ENCODE measurements at places on chromosomes 2 and 18.

DNA sequence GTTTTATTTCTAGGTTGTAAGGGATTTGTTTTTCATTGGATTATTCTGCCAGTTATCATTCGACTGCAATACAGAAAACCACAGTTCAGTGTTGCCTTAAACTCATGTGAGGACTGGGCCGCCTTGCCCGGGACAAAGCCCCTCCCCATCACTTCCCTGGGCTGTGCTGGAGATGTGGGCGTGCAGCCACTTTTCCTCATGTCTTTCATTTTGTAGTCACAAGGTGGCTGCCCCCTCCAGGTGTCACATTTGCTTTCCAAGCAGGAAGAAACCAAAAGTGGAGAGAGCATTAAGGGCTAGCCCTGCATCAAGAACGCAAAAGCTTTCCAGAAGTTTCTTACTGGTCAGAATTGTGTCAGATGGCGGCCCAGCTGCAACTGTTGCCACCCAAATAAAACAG, 492.5 kb upstream of the ID2 start:
- no peak overlapping the region for H3K4me3 ChIP-seq
- H3K27ac ChIP-seq, result no peak overlapping the region
- no peaks in the 10 kb centered on the region for H3K36me3 ChIP-seq
- H3K4me1 ChIP-seq, result no peaks in the 10 kb centered on the region
- DNase-seq, result no peak
- no peaks in the 10 kb centered on the region for H3K27me3 ChIP-seq

DNA sequence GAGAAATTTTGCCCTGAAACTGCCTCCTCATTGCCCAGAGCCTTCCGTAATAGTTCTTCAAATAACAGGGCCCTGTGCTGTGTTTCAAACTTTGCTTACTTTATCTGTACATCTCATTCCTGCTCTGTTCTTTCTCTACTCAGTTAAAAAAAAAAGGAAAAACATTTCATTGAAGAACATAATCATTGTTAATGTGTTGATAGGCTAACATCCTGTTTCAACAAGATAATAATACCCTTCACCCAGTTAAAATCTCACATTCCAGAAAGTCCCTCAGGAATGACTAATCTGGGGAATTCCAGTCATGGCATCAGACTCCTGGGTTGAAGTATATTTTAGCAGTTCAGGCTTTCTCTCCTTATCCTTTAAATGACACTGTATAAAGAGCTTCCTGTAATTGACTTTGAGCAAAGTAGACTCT, 45.6 kb upstream of the ITGAV start:
- H3K27ac ChIP-seq, result no peak overlapping the region
- no peaks in the 10 kb centered on the region for H3K36me3 ChIP-seq
- no peak for DNase-seq
- H3K27me3 ChIP-seq, result no peaks in the 10 kb centered on the region

DNA sequence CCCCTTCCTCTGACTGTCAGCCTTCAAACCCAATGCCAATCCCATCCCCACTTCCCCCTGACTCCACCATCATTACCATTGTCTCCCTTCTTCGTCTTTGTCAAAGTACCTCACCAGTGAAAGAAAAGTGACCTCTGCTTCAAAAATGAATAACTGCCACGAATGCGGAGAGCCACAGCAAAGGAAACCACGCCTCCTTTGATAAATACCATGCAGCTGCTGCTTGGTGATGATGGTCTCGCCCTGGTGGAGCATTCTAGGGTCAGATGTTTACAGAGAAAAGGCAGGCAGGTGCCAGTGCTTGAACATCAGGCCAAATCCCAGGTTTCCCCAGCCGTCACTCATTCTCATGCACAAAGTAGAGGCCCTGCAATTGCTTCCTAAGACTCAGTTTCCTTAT, 162.2 kb downstream of the BCL11A start:
- no peaks in the 10 kb centered on the region for H3K27me3 ChIP-seq
- DNase-seq, result no peak
- no peak overlapping the region for H3K4me3 ChIP-seq
- no peaks in the 10 kb centered on the region for H3K36me3 ChIP-seq
- no peak overlapping the region for H3K27ac ChIP-seq

DNA sequence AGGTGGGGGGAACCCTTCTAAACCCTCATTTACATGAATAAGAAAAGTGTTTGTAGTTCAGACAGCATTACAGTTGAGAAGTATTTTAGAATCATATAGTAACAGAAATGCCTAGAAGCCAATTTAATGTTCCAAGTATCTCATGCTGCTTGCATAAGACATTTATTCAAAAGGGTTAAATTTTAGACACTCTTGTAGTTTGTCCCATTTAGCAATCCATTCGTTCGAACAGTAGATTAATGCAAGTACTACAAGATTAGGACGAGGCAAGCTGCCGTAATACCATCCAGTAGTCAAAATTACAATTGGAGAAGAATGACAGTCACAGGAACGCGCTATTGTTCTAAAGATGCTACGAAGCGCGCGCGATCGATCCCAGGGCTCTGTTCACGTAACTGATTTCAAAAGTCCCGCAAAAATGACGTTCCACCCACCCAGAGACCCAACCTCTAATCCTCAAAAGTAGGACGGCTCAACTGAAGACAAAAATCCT, 1.2 kb downstream of the TMEM237 start:
- peak overlapping the region; percentile 89 for H3K27ac ChIP-seq
- DNase-seq, result no peak
- no peaks in the 10 kb centered on the region for H3K27me3 ChIP-seq
- H3K4me3 ChIP-seq, result peak overlapping the region; percentile 99
- H3K36me3 ChIP-seq, result peaks cover 7% of the 10 kb centered on the region
- H3K4me1 ChIP-seq, result peaks cover 4% of the 10 kb centered on the region

- no peaks in the 10 kb centered on the region for H3K27me3 ChIP-seq
- no peak overlapping the region for H3K27ac ChIP-seq
- no peaks in the 10 kb centered on the region for H3K4me1 ChIP-seq
- no peak overlapping the region for H3K4me3 ChIP-seq
These were observed 21.5 kb downstream of the MPPE1 start for GRCh38 chr18:11886577-11887110.

GRCh38 chr2:212596276-212596675, 57.7 kb upstream of the ERBB4 start:
- no peaks in the 10 kb centered on the region for H3K36me3 ChIP-seq
- no peak overlapping the region for H3K27ac ChIP-seq
- no peak overlapping the region for H3K4me3 ChIP-seq
- no peaks in the 10 kb centered on the region for H3K27me3 ChIP-seq
- no peak for DNase-seq

DNA sequence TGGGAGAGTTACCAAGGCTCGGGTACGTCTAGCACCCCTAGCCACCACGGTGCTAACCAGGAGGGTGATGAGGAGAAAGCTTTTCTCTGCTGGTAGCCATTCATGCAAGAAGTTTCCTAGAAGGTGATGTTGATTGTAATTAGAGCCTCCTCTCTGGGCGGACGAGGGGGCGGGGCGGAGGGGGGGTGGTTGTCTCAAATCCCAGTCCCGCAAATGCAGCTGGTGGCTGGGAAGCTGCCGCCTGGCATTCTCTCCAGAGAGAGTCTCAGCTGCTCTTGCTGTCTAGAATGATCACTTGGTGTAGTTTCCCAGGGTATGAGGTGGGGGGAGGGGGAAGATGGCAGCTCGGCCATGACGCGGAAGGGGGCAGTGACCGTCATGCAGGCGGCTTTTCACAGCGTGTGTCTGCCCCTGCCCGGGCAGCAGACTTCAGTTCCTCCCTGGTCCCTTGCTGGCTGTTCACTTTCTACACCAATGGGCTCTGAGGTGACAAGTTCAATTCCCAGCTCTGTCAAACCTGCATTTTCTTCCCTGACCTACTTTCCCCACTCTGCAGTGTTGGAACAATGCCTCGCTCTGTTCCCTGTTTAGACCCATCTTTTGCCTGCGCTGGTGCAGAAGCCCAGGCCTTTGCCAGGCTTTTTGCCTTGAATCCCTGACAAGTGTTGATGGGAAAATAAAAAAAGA, 61.5 kb upstream of the KLF7 start:
- H3K27ac ChIP-seq, result no peak overlapping the region
- no peak for DNase-seq
- H3K4me3 ChIP-seq, result no peak overlapping the region

GRCh38 chr2:241947876-241948275, 78.3 kb downstream of the RTP5 start:
- peaks cover 17% of the 10 kb centered on the region for H3K4me1 ChIP-seq
- H3K27ac ChIP-seq, result no peak overlapping the region
- no peaks in the 10 kb centered on the region for H3K27me3 ChIP-seq
- no peak for DNase-seq
- peaks cover 3% of the 10 kb centered on the region for H3K36me3 ChIP-seq
- no peak overlapping the region for H3K4me3 ChIP-seq

- no peak overlapping the region for H3K27ac ChIP-seq
- H3K27me3 ChIP-seq, result no peaks in the 10 kb centered on the region
- no peaks in the 10 kb centered on the region for H3K4me1 ChIP-seq
- H3K4me3 ChIP-seq, result no peak overlapping the region
These were observed 109.7 kb upstream of the SP3 start for GRCh38 chr2:174074831-174075230.

DNA sequence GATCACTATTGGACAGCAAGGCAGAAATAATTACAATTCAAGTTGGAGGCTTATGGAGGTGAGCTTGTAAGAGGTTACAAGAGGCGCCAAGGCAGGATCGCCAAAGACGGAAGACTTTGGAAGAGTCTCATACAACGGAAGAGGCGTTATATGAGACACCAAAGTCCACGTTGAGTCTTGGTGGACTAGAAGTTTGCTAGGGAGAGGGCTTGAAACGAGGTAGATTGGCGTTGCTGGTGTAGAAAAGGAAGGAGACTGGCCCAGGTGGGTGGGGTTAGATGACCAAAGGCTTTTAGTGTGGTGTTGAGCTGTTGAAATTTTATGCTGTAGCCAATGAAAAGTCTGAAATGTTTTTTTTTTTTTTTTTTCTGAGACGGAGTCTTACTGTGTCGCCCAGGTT, 1.4 kb downstream of the MSH2 start:
- H3K36me3 ChIP-seq, result peaks cover 14% of the 10 kb centered on the region
- peaks cover 9% of the 10 kb centered on the region for H3K4me1 ChIP-seq
- DNase-seq, result no peak
- no peak overlapping the region for H3K27ac ChIP-seq
- H3K4me3 ChIP-seq, result peak overlapping the region; percentile 86
- no peaks in the 10 kb centered on the region for H3K27me3 ChIP-seq

DNA sequence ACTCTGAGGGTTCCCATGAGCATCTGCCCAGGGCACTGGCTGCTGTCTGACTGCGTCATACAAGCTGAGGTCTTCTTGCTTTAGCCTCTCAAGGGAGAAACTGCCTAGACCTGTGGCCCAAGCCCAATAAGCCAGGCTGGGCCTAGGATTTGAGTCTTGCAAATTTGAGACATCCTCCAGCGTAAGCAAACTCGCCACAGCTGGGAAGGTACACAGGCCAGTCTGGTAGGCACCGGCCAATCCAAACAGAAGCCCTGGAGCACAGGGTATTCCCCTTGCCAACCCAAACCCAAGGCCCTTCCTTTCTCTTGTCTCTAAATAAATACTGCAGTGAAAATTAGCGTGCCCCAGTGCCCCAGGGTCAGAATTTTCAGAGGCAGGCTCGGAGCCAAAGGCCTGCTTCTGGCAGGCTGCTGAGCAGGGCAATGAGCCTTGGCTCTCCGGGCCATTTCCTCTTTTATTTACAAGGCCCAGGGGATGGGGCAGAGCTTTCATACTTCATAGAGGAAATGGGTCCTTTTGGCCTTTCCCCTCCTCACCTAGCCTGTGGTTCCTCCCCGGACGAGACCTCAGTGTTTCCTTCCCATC, 33.3 kb downstream of the POLR1A start:
- H3K27ac ChIP-seq, result no peak overlapping the region
- no peak overlapping the region for H3K4me3 ChIP-seq
- H3K4me1 ChIP-seq, result peaks cover 18% of the 10 kb centered on the region
- no peaks in the 10 kb centered on the region for H3K27me3 ChIP-seq
- H3K36me3 ChIP-seq, result peaks cover 28% of the 10 kb centered on the region

- peak overlapping the region; percentile 95 for H3K27ac ChIP-seq
- peaks cover 10% of the 10 kb centered on the region for H3K36me3 ChIP-seq
- H3K27me3 ChIP-seq, result no peaks in the 10 kb centered on the region
- H3K4me3 ChIP-seq, result peak overlapping the region; percentile 81
These were observed 438 bp downstream of the HSPE1 start for GRCh38 chr2:197500503-197501131.

DNA sequence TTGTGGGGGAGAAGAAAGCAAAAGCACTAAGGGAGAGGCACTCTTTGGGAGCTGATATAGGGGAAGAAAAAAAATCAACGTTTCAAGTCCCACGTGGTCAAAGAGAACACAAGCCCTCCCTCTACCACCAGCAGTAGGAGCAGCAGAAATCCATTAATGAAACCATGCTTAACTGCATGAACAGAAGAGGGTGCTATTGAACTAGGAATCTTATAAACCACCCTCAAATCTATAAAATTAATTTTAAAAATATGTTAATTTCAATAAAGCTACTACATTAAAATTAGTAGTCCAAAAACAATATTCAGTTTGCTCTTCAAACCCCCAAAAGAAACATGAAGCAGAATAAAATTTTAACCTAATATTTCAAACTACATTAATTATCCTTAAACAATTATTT, 147.8 kb downstream of the TMEM18 start:
- no peak overlapping the region for H3K27ac ChIP-seq
- DNase-seq, result peak; percentile 13
- H3K4me1 ChIP-seq, result no peaks in the 10 kb centered on the region
- H3K4me3 ChIP-seq, result no peak overlapping the region
- no peaks in the 10 kb centered on the region for H3K27me3 ChIP-seq

GRCh38 chr2:101803128-101803527, 105.6 kb downstream of the MAP4K4 start:
- DNase-seq, result no peak
- peaks cover 9% of the 10 kb centered on the region for H3K4me1 ChIP-seq

DNA sequence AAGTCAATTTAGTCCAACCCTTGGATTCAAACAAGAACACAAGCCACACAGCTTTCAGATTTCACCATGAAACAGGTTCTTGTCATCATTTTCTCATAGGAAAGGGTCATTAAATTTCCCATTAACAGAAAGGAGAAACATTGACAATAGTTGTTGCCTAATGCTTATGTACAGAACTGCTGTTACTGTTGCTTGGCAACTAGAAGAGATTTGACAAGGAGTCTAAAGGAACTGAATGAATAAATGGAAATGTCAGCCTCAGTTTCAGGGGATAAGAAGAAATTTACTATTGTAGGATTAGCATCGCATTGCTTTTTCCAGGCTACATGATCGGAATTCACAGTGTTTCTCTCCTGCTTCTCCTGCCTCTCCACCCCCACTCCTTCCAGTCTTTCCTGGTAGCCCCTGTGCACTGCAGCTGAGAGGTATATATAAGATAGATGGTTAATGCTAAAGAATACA, 90.3 kb downstream of the SPATS2L start:
- H3K27ac ChIP-seq, result no peak overlapping the region
- DNase-seq, result no peak
- no peaks in the 10 kb centered on the region for H3K27me3 ChIP-seq
- H3K36me3 ChIP-seq, result no peaks in the 10 kb centered on the region
